AG08396 (cell line): ENCODE measurements at places on chromosomes 6 and 20.

DNA sequence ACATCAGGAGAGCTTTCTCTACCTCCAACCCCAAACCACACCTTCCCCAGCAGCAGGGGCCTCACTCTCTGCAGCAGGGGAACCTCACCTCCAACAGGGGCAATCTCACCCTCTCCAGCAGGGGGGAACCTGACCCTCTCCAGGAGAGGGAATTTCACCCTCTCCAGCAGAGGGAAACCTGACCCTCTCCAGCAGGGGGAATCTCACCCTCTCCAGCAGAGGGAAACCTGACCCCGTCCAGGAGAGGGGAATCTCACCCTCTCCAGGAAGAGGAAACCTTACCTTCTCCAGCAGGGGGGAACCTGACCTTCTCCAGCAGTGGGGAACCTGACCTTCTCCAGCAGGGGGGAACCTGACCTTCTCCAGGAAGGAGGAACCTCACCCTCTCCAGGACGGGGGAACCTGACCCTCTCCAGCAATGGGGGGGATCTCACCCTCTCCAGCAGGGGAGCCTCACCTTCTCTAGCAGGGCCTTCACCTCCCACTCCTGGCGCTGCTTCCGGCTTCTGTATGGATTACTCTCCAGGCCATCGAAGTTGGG, 3.1 kb downstream of the B3GALT4 start:
- DNase-seq: no peak

GRCh38 chr6:123507582-123507981, 129.2 kb downstream of the TRDN start:
- DNase-seq: no peak

DNA sequence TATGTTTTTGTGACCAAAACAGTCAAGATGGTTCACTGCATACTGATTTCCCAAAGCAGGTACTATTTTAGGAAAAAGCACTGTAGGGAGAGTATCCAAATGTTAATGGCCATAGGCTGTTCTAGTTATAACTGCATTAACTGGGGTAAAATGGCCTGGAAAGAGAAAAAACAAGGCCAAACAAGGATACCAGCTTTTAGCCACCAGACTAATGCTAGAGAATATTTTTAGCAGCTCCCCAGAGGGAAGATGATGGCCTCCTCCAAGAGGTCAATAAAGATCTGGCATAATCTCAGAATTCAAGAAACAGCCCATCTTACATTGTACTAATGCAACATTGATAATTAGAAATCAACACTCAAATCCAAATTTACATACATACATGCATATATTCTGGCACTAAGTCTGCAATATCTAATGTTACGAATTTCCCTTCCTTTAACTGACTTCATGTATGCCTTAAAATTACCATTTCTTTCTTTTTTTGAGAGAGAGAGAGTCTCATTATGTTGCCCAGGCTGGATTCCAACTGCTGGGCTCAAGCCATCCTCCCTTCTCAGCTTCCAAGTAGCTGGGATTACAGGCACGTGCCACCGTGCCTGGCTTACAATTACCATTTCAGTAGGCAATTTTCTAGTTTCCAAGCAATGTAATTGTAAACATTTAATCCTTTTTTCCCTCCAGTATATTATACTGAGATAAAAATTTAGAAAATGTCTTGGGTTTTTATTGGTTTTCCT, 9.3 kb downstream of the COX7A2 start:
- DNase-seq: no peak

GRCh38 chr6:163302747-163303146, 111.8 kb upstream of the QKI start:
- no peak for DNase-seq

GRCh38 chr20:5072756-5073659, 46.8 kb downstream of the PCNA start:
- DNase-seq: peak; percentile 74

- no peak for DNase-seq
Observed at GRCh38 chr20:56352345-56353055, 6.3 kb upstream of the FAM210B start.

GRCh38 chr6:159935065-159935464, 33.8 kb upstream of the IGF2R start:
- DNase-seq: peak; percentile 17

- peak; percentile 15 for DNase-seq
Observed at GRCh38 chr6:100078509-100078908, 84.5 kb upstream of the MCHR2 start.

DNA sequence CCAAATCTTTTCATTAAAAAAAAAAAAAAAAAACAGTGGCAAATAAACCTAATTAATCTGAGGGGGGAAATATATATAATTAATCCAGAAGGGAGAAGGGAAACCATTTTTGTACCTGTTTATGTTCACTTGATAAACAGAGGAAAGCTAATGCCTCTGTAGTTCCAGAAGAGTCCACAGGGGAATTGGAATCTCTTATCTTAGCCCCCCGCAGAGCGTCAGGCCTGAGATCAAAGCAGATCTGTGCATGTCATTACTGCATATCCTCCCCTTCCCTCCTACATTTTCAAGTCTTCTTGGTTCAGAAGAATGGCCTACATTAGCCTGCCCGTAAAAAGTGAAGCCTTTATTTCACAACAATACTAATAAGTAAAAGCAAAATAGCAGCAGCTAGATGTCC, 157.2 kb downstream of the PTPRT start:
- DNase-seq: no peak

- no peak for DNase-seq
Observed at GRCh38 chr6:47535316-47536225, 58.0 kb downstream of the CD2AP start.
